ENCODE measurements at places on chromosomes 7 and 10.
A peak's percentile ranks its signal among the peaks of the same experiment; 100 is the strongest.

- no peak for DNase-seq
Measured at GRCh38 chr7:5602734-5603133, 178.7 kb downstream of the RNF216 start.

DNA sequence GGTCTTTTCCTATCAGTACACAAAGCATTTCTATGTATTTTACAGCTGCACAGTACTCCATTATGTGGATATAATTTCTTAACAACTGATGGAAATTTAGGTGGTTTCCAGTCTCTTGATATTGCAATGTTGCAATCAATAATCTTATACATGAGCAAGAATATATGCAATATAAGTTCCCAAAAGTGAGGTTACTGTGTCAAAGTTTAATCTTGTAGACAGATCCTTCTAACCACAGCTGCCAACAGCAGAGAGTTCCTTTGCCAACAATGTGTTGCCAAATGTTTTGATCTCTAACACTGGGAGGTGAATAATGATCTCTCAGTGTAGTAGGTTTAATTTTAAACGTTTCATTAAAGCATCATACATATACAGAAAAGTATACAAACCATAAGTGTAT lies 54.5 kb downstream of the CUL2 start:
- DNase-seq, result no peak

- no peak for DNase-seq
Measured at GRCh38 chr7:80027611-80028173, 106.9 kb upstream of the GNAI1 start.

DNA sequence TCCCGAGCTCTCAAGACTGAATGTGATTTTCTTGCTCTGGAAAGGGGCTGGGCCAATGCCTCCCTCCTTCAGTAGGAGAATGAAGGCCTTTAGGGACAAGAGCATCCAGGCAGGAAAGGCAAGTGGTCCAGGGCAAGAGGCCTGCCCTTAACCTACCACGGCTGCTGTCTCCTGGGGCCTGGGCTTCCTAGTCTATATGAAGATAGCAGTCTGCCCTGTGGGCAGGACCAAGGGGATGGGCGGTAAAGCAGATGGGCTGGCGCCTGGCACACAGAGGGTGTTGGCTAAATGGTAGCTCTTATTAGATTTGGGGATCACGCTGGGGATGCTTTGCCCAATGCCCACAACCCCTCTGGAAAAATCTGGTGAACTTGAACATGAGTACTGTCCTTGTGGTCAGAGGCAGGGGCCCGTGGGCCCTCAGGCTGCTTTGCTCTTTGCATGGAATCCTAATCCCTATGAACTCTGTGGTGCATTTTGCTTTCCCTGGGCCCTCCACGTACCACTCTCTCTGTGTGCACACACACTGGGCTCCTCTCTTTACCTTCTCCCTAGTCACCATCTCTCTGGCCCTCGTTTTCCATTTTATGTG lies 20.3 kb downstream of the CHAT start:
- DNase-seq, result no peak

DNA sequence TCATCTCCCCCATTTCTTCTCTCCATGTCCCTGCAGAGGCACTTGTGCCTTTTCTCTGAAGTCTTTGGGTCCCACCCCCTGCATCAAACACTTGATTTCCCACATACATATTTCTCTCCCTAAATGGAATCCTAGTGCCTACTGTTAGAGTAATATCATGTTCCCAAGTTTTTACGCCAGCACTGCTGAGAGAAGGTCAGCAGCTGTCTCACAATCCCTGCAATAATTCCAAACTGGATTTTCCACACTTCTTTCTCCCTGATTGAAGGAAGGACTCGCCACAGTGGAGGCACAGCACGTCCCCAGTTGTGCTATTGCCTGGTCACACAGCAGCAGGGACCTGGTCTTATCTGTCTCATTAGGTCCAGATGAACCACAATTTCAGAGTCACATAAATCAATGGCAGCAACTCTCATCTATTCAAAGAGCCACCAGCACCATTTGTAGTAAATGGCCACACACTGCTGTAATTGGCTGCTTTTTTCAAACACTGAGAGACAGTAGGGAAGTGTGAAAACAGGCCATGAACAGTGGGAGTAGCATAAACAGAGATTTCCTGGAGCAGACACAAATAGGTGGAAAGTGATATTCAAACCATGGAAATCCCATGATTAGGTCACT lies 605.5 kb downstream of the XPNPEP1 start:
- DNase-seq, result no peak

DNA sequence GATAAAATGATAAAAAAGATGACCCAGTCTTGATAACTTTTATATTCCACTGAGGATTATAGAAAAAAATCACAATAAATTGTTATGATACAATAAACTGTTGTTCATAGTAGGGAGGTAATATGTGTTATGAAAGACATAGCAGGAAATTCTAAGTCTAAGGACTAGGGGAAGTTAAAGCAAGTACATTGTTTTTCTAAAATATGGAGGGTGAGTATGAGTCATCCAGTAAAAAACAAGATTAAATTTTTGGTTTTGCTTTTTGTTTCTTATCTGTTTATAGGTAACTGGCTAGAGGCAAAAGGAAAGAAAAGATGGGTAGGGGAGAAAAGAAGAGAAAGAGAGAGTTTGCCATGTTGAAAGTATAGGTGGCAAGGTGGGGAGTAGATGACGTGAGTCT lies 188.4 kb downstream of the POLR1F start:
- no peak for DNase-seq

DNA sequence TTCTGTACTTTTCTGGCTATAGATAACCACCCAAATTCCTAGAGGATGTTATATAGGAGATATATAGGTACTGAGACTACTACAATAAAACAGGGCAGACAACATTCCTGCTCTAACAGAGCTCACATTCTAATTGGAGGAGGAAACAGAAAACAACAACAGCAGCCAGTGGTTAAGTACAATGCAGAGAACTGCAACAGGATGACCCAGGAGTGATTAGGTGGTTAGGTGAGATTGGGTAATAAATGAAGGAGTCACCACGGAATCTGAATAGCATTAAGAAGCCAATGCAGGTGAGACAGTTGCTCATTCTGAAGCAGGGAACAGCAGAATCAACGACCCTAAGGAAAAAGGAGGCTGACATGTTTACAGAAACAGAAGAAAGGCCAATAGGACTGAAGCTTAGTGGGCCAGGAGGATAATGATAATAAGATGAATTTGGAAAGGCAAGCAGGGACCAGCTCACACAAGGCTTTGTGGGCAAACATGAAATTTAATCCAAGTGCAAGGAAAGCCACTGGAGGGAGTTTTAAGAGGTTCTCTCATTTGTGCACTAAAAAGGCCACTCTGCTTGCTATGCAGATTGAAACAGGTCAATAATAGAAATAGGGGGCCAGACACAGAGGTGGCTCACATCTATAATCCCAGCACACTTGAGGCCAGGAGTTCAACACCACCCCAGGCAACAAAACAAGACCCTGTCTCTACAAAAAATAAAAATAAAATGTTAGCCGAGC lies 16.9 kb upstream of the REEP3 start:
- no peak for DNase-seq

- DNase-seq, result no peak
Measured at GRCh38 chr7:151676759-151677158, 157.1 kb upstream of the RHEB start.

DNA sequence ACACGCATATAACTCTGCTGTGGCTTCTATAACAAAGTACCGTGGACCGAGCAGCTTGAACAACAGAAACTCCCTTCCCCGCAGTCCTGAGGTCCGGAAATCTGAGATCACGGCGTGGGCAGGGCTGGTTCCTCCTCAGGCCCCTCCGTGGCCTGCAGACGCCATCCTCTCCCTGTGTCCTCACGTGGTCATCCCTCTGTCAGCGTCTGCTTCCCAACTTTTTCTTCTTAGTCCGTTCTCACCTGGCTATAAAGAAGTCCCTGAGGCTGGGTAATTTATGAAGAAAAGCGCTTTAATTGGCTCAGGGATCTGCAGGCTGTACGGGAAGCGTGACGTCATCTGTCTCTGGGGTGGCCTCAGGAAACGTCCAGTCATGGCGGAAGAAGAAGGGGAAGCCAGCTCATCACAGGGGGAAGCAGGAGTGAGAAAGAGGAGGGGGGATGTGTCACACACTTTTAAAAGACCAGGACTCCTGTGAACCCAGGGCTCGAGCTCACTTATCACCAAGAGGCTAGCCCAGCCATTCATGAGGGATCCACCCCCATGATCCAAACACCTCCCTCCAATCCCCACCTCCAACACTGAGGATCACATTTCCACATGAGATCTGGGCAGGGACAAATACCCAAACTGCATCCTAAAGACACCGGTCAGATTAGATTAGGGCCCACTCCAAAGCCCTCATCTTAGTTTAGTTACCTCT lies 91.2 kb upstream of the INSIG1 start:
- no peak for DNase-seq

GRCh38 chr7:101159696-101160674 lies 5.4 kb downstream of the VGF start:
- DNase-seq, result no peak

GRCh38 chr10:126468467-126468866 lies 80.2 kb upstream of the ADAM12 start:
- DNase-seq, result no peak

DNA sequence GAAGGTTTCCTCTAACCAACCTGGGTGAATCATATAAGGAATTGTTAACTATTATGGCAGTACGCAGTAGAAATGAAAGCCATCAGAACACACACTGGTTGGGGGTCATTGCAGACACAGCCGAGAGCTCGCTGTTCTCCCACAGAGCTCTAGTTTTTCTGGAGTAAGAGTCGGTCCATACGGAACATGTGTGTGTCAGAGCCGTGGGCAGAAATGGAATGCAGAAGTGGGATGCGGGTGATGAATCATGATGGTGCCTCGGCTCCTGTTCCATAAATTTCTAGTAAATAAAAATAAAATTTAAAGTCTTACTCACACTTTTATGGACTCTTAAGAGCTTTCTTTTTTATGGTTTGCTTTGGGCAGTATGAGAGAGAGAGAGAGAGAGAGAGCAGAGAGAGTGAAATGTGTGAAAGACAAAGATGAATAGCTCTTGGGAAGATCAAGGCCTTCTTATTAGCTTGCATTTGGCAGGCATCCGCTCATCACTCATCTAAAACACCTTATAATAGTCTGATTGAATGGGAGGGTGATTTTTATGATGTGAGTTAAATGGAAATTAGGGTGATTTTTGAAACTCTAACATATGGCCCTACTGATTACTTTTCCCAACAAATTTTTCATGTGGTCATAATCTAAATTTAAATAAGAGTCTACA lies 98.8 kb upstream of the PFKP start:
- no peak for DNase-seq

DNA sequence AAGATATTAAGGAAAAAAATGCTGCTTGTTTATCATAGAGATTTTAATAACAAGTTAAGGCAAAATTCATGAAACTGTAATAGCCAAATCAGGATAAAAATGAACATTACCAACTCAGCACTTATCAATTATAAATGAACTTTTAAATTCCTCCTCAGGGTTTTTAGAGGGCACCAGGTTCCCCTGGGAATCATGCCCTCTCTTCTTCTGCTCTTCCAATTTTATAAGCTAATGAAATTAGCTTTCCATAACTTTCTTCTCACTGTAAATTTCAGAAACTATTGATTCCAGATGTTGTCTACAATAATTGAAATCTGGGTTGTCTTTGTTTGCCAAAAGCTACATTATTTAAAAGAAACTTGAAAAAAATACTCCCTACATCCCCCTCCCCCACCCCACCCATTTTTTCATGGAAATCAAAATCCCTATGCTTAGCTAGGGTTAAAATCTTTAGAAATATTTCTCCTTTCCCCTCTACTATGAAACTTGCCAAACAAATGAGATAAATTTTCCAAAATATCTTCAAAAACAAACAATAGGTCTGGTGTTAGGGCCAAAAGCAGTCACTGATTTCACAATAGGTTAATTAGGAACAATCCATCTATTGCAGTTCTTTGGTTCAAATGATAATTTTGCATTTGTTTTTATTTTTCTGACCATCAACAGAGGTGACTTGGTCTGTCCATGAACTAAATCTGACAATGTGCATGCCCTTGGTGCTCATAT lies 187.7 kb downstream of the DOCK4 start:
- no peak for DNase-seq

GRCh38 chr10:1375346-1376170 lies 319.4 kb downstream of the WDR37 start:
- no peak for DNase-seq

- DNase-seq, result no peak
Measured at GRCh38 chr7:3641582-3641981, 340.5 kb downstream of the SDK1 start.

DNA sequence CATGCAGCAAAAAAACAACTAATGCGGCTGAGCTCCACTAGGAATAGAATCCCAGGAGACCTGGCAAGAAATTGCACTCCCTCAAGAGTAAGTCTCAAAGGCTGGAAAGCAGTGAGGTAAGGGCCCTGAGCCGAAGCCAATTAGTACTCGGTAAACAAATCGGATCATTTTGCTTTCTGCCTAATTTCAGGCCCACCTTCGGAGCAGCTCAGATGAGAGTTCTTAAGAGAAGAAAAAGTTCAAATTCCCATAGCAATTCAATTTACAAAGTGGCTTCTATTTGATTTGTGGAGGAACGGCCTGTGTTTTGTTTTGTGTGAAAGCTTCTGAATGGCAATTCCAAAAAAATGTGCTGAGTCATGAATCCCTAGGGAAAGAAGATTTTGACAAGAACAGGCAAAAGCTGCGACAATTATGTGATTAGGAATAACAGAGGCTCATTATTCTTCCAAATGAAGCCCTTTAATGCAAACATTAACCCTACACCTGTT lies 60.9 kb downstream of the SLC16A9 start:
- no peak for DNase-seq

- DNase-seq, result no peak
Measured at GRCh38 chr7:46139079-46139478, 218.0 kb upstream of the IGFBP3 start.

- DNase-seq, result no peak
Measured at GRCh38 chr10:43605850-43606322, 352 bp upstream of the ZNF485 start.

GRCh38 chr10:5509691-5510090 lies 10.3 kb upstream of the CALML5 start:
- no peak for DNase-seq

DNA sequence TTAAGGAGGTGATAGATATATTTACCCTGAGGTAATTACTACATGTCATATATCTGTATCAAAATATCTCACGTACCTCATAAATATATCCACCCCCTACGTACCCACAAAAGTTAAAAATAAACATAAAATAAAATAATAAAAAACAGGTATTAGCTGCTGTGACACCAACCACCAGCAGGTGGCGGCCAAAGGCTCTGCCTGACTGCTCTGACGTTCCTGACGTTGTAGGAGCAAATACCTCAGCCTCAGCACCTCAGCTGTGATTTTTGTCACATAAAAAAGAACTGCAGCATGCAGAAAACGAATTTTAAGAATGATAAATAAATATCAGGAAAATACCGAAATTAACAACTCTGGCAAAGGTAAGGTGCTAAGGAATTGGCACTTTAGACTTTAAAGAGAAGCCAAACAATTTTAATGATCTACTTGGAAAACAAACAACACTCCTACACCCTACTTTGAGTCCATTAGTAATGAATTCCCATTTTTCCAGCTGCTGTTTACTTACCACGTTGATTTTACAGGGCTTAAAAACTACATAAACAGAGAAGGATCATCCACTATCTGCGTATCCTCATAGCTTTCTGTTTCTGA lies 125.4 kb upstream of the TARP start:
- peak; percentile 2 for DNase-seq

- DNase-seq, result no peak
Measured at GRCh38 chr7:141295367-141295895, 221.6 kb downstream of the TMEM178B start.

- DNase-seq, result no peak
Measured at GRCh38 chr7:102189756-102190155, 96.9 kb upstream of the SH2B2 start.

Measured in NK-92 treated with Interleukin-12 subunit alpha and Interleukin-12 subunit beta, amount 100 ng/mL, for 24 hours (cell line).